Occipital lobe (tissue), 3 donors: ENCODE measurements at places on chromosomes 16 and 17. TPM values are rescaled to one million over a fixed set of nuclear protein-coding genes. Genes with fewer than 3 reads are reported as not detected.
A peak's percentile ranks its signal among the peaks of the same experiment; 100 is the strongest.

- DNase-seq, result no peak
Measured at GRCh38 chr17:60640503-60640902, 37.1 kb upstream of the BCAS3 start.

The ACSM2A gene
- total RNA-seq, result not detected

DNA sequence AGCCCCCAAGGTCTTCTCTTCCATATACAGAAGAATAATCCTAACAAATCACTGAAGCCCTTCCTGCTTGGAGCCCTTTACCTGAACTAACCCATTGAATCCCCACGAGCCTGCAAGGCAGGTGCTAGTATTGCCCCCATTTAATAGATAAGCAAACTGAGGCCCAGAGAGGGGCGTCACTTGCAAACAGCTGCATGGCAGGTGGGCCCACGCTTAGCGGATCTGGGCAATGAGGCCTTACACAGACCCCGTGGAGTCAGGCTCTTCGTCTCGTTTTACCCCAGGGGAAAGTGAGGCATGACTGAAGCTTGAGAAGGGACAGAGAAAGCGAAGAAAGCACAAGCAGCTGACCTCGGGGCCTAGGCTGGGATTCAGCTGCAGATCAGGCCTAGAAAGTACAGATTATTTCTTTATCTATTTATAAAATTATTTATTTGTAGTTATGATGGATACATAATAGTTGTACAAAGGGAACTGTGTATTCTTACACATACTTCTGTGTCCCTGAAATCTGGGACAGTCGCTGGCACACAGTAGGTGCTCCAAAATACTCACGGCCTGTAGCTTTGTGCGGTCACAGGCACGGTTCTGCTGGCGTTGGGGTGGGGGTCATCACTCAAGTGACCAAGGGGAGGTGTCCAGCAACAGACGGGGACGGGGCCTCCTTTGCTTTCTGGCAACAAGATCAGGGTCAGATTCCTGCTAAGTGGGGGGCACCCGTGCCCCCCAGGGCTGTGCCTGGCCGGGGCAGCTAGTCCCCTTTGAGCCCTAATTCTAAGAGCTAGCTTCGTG lies 223.2 kb upstream of the GSE1 start:
- DNase-seq, result no peak

The WNT3 gene
- total RNA-seq, result 5.1 TPM

DNA sequence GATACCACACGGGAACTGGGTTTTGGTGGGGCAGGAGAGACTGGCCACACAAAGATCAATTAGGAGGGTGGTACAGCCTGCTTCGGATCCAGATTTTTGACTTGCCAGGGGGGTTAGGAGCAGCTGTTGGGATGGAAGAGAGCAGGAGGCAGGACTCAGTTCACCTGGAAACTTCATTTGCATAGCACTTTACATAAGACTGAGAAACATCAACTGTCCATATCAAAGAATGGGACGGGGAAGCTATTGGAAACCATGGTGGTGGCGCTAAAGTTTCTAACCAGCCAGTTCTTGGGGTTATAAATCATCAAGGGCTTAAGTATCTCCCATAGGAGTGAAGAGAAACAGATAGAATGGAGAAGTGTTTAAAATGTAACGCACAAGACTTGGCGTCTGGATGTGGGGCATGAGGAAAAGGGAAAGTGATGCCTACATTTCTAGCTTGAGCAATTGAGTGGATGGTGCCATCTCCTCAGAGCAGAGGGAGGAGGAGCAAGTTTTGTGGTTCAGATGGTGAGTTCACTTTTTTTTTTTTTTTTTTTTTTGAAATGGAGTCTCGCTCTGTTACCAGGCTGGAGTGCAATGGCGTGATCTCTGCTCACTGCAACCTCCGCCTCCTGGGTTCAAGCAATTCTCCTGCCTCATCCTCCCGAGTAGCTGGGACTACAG lies 6.4 kb upstream of the SRCAP start:
- DNase-seq, result no peak

DNA sequence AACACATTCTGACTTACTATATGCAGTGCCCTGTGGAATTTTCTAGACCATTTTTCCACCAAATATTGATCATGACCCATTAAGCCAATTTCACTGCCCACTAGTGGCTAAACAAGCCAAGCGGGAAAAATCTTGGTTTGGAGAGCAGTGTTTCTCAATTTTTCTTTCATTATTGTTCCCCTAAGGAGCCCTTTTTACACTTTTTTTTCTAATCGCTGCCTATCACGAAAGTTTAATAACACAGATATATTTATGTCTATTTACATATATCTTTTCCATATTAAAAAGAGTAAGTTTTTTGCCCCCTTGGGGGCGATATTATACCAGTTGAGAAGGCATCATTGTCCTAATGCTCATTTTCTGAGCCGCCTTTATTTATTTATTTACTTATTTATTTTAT lies 10.8 kb upstream of the TLCD3B start:
- DNase-seq, result no peak

The TP53TG3 gene
- not detected for total RNA-seq

DNA sequence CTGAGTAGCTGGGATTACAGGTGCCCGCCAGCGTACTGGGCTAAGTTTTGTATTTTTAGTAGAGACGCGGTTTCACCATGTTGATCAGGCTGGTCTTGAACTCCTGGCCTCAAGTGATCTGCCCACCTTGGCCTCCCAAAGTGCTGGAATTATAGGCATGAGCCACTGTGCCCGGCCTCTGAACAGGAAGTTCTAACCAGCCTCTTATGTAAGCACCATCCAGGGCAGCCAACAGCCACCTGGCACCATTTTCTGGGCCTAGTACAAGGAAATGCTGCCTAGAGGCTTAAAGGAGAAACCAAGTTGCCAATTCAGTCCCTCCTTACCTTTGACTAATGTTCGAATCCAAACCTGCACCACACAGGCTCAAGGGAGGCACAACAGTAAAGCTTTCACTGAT lies 8.5 kb upstream of the SLC39A11 start:
- no peak for DNase-seq

The SLC5A11 gene
- total RNA-seq, result not detected

- DNase-seq, result no peak
Measured at GRCh38 chr16:75061669-75062068, 54.9 kb downstream of the LDHD start.

DNA sequence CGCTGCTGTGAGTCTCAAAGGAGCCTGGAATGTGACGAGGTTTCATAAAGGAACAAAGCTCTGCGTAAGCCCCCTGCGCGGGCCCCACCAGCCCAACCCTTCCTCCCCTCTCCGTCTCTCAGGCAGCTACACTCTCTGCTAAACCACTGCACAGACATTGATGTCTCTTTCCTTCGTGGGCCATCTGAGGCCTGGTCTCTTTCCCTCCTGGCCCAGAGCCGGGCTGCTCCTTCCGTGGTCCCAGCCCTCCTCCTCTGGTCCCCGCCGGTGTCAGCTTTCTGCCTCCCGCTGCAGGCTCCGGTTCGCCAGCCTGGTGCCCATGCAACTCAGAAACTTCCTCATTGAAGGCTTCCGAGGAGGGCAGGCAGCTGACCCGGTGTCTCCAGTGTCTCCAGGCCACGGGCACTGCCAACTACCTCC lies 7.4 kb downstream of the SCARF1 start:
- no peak for DNase-seq

- no peak for DNase-seq
Measured at GRCh38 chr17:61878984-61879612, 15.8 kb upstream of the BRIP1 start.

DNA sequence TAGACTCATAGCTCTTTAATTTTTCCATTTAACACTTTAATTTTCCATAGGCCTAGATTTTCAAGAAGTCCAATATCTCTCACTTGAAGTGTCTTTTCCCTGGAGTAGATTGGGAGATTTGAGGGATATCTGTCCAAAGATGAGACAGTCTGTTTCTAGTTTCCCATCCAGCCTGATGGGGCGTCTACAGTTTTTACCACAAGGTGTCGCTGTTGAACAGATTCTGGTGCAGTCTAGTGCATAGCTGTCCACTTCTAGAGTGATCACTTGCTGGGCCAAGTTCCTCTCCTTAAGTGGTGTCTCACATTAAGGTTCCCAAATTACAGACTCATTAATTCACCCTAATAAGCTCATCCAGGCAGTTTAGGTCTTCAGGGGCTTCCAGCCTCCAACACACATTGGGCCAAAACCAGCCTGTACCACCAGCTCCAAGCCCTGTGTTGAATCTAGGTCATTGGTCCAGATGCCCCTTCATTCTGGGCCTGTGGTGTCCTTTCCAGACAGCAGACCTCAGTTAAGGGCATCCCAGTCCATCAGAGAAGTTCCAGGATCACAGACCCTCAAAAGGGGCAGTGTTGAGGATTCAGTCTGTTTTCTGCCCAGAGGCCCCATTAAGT lies 9.4 kb downstream of the SNX20 start:
- DNase-seq, result no peak

- DNase-seq, result no peak
Measured at GRCh38 chr16:54285414-54286089, 1.0 kb downstream of the IRX3 start.

The CPNE7 gene
- 14.8 TPM for total RNA-seq

The PTGES3L gene
- 1.2 TPM for total RNA-seq

- peak; percentile 51 for DNase-seq
Measured at GRCh38 chr17:41962768-41963434, 3.7 kb upstream of the CNP start.

The NXN gene
- total RNA-seq, result 16.7 TPM

The ATP1B2 gene
- total RNA-seq, result 5.0 TPM

- DNase-seq, result no peak
Measured at GRCh38 chr17:64022611-64023063, 2.2 kb upstream of the ICAM2 start.

GRCh38 chr17:76917829-76918228 lies 49.6 kb downstream of the MGAT5B start:
- DNase-seq, result no peak

DNA sequence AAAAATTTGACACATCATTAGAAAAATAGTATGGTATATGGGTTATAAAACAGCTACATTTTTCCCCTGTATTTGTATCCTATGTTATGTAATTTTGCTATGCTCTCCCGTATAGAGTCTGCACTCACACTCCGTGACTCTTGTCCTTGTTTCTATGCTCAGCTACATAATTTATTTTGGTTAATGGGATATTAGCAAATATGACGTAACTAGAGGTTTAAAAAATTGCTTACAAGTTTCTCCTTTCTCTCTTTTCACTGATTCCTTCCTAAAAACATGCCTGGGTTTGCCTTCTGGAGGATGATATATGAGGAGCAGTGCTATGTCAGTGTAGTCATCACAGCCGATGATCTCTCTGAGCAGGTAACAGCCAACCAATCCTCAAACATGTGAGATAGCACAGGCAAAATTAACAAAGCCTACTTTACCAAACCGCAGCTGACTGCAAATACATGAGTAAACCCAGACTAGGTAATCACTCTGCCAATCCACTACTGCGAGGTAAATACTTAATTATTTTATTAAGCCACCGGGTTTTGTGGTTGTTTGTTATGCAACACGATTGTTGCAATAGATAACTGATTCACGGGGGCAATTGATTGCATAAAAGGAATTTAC lies 126.9 kb downstream of the KIF2B start:
- DNase-seq, result no peak

- DNase-seq, result no peak
Measured at GRCh38 chr17:34261568-34262337, 6.7 kb downstream of the CCL2 start.

DNA sequence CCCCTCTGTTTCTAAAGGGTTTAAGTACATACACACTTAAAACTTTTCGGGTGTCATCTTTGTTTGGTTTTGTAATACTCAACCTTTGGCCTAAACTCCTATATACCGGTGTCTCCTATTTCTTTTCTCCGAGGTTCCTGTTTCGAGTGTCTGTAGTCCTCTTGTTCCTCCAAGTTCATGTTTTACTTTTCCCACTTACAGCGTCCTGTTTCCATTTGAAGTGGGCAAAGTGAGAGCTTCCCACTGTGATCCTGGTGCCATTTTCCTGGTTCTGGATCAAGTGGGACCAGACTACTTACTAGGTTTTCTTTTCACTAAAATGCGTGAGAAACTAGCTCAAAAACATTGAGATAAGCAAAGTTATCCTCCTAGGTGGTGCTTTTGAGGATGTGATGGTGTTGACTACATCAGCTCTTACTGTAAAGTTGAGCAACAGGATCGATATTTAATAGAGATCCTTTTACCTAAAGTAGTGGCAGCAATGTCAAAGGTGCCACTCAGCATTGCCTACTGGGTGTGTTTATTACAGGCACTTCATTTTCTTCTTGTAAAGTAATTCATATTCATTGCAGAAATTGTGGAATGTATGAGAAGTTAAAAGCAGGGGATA lies 1.3 kb downstream of the PSMD3 start:
- no peak for DNase-seq

The KRT25 gene
- total RNA-seq, result not detected

DNA sequence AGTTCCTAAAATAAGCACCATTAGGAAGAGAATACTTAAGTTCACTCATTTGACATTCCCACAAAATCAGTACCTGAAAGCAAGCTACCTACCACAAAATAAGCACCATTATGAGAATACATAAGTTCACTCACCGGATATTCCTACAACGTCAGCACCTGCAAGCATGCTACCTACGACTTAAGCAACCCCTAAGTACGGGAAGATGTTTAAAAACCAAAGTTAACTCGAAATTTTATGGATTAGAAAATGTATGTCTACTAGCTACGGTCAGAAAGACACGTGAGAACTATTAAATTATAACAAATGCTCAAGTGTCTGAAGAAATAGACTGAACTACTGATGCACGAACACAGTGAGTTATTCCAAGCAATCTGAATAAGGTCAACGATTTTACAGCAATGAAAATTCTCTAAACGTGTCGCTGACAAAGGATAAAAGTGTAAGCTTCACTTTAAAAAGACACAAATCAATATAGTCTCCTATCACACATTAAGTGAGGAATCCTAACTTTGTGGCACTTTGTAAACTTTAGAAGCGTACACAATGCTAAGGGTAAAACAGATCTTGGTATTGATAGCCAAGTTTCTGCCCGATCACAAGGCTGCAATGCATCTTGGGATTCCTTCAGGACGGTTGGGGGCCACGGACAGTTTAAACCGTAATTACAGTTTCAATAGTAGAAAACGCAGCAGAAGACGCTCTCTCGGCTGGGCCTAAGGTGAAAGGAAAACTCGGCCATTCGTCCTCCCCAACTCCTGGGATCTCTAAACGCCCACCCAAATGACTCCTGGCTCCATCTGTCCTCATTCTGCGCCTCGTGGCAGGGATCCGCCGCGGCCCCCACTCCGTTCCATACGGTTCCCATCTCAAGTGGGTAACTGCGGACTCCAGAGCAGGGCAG lies 1.3 kb downstream of the GSPT1 start:
- DNase-seq, result no peak

GRCh38 chr16:84053237-84053636 lies 10.6 kb upstream of the SLC38A8 start:
- DNase-seq, result no peak

DNA sequence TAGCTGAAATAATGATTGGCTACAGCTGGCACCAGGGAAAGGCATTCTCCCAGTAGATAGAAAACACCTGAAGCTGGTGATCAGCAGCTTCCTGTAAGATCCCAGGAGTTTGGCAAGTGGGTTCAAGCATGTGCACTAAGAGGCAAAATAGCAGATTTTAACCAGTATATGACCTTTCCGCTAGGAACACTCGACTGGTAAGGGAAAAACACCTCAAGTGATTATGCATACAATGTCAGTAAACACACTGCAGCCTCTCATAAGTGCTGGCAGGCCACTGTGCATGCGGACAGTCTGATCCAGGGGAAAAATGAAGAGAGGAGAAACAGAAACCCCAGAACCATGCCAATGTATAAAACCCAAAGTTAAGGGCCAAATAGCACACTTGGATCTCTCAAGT lies 49.0 kb upstream of the HLF start:
- DNase-seq, result no peak

The EME1 gene
- total RNA-seq, result 1.4 TPM

GRCh38 chr17:70168044-70168976 lies 1.0 kb upstream of the KCNJ2 start:
- peak; percentile 63 for DNase-seq

GRCh38 chr17:17018021-17018441 lies 24.2 kb upstream of the MPRIP start:
- DNase-seq, result no peak

The CARD14 gene
- 0.31 TPM for total RNA-seq
